ENCODE measurements at places on chromosomes 5 and 9.

DNA sequence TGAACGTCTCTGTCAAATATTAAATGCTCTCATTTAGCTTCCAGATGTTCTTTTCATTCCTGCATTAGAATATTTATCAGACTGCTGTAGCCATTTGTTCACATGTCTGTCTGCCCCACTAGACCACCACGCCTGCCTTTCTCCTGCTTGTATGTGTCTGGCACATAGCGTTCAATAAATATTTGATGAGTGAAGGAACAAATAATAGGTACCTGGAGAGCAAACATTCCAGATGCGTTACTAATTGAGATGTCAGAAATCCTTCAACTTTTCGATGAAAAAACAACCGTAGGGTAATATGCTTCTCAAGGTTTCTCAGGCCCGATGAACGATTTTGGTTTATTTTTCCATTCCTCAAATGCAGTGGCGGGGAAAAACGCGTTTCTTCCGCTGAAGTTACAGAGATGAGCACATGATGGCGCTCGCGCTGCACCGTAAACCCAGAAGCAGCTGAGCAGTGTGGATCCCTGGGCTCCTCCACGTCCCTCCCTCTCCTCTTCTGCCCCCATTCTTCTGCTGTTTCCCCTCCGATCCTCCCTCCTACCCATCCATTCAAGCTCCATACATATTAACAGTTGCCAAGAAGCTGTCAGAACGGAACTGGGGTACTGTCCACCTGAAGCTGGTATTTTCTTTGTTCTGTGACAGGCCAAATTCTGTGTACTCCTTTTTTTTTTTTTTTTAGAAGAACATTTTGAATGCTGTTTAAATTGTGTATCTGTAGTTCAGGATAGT is 245.4 kb downstream of the MPDZ start:
- DNase-seq = no peak

GRCh38 chr5:151243564-151243963 is 9.4 kb upstream of the GM2A start:
- DNase-seq = no peak

DNA sequence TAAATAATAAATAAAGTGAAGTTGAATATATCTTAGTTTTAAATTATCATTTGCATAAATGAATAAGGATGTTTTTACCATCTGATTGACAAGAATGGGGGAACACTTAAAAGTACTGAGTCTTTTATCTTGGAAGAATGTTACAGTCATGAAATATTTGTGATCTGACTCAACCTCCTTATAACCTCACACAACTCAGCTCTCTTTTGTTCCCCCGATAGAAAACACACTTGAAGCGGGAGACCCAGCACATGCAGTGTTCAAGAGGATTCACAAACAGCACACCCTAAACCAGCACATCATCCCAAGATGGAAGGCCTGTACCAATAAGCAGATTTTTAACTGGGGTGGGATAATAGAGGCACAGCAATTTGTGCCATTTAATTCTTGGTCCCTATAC is 15.5 kb downstream of the BAAT start:
- no peak for DNase-seq

DNA sequence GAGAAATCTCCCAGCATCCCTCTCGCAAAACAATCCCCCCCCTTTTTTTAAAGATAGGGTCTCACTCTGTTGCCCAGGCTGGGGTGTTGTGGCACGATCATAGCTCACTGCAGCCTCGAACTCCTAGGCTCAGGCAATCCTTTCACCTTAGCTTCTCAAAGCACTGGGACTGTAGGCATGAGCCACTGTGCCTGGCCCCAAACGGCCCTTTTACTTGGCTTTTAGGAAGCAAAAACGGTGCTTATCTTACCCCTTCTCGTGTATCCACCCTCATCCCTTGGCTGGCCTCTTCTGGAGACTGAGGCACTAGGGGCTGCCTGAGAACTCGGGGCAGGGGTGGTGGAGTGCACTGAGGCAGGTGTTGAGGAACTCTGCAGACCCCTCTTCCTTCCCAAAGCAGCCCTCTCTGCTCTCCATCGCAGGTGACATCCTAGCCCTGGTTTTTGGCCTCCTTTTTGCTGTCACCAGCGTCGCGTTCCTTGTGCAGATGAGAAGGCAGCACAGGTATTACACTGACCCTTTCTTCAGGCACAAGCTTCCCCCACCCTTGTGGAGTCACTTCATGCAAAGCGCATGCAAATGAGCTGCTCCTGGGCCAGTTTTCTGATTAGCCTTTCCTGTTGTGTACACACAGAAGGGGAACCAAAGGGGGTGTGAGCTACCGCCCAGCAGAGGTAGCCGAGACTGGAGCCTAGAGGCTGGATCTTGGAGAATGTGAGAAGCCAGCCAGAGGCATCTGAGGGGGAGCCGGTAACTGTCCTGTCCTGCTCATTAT is 6.8 kb downstream of the CA9 start:
- DNase-seq = no peak

GRCh38 chr5:172585114-172585513 is 55.9 kb upstream of the NEURL1B start:
- no peak for DNase-seq

DNA sequence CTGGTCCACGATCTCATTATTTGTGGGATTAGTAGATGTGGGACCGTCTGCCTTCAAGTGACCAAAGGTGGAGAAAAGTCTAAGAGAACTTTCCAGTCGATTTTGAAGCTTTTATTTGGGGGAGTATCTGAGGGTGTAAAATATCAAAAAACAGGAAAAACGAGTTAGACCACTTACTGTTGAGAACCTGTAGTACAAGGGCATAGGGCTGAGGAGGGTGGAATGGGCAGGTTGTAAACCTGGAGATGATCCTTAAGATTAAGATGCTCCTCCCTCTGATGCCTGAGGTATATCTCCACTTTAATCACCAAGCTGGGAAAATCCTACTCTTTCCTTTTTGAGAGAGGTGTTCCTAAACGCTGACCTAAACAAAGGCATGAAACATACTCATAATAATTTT is 32.0 kb upstream of the GTF2H2C start:
- no peak for DNase-seq

GRCh38 chr5:18652404-18653215 is 1018.4 kb downstream of the TAF11L14 start:
- DNase-seq = no peak

GRCh38 chr9:36985061-36985768 is 48.9 kb downstream of the PAX5 start:
- no peak for DNase-seq

DNA sequence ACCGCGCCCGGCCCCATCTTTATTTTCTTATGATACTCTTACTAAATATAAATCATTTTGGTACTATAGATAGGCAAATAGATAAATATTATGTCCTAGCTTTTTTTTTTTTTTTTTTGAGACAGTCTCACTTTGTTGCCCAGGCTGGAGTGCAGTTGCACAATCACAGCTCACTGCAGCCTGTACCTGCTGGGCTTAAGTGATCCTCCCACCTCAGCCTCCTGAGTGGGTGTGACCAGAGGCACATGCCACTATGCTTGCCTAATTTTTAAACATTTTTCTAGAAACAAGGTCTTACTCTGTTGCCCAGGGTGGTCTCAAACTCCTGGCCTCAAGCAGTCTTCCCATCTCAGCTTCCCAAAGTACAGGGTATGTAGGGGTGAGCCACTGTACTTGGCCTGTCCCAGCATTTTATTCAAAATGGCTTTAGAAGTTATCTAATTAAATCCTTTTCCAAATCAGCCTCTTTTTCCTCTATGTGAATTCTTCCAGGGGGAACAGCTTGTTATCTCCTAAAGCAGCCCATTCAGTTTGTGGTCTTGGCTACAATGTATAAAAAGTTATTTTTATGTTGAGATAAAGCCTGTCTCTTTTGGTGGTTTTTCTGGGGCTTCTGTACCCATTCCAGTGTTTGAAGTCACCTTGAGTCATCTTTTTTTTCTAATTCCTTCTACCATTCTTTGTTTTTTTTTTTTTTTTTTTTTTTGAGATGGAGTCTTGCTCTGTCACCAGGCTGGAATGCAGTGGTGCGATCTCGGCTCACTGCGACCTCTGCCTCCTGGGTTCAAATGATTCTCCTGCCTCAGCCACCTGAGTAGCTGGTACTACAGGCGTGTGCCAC is 12.1 kb downstream of the MELK start:
- DNase-seq = no peak

- no peak for DNase-seq
Observed at GRCh38 chr5:154470947-154471870, 6.8 kb downstream of the HAND1 start.

- no peak for DNase-seq
Observed at GRCh38 chr5:116032094-116032517, at the start of gene ARL14EPL. TSS of gene ARL14EPL (plus strand) at chr5:116032472. CDS start at chr5:116051466, 18,994 bp downstream.

DNA sequence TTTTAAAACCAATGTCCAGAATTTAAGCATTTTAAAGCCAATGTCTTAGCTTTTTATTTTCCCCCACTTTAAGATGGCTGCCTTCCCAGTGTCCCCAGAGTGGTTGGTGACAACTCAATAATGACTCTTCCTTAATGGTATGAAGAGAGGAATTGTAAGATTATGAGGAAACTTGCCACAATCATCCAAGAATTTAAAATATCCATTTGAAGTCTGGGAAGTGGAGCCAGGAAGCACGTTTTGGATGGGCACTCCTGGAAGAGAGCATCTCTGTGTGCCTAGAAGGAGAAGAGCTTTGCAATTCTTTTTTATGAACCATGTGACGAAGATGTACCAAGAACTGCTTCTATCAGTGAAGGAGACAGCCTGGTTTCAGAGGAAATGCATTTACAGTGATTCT is 11.3 kb upstream of the IGFBPL1 start:
- no peak for DNase-seq

GRCh38 chr9:16217943-16218701 is 652.3 kb downstream of the BNC2 start:
- no peak for DNase-seq

DNA sequence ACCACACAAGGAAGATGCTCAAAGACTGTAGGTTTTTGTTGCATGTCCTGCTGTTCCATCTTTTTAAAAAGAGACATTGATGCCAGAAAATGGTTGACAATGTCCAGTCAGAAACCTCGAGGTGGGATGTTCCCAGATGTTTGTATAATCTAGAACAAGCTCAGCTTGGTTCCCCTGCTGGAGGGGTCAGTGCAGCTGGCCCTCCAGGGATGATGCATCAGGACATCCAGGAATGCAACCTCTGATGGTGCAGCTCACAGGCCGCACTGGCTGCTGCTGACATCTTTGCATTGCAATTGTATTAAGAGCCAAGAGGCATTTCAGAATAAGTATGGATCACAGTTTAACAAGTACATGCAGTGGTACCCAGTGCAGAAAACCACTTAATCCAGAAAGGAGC is 122.4 kb downstream of the MED10 start:
- no peak for DNase-seq

DNA sequence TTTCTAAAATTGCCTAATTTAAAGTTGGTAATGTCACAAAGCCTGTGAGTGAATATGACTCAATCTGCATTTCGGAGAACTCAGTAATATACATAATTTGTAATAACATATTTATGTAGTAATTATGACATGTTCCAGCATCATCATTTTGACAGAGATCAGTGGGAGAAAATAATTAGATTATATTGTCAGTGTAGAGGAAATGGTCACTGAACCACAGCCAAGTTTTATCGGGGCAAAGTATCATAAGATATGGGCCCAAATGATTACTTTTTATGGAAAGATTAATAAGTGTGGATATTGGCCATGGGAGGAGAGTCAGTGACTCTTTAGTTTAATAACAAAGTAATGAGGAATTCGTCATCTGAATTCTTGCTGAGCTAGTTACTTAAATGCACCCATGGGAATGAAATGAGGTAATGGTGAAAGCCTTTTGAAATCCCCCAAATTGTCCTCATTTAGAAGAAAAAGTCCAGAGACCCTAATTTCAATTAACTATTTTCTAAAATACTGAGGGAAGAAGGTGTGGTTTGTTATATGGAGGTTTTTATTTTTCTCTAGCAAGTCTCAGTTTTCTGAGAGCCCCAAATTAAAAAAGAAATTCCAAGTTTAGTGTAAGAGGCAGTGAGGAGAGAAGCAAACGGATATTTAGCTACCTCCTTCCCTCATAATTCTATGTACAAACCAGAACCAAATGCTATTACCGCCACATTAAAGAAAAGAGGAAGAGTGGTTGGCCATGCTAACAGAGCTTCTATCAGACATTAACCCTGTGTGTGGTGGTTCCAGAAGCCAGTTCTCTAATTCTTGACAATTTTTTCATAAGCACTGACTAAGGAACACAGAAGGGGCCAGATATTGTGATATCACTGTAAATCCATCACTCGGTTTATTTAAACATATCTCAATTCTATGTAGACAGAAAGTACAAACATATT is 37.7 kb upstream of the MRPS30 start:
- DNase-seq = no peak

GRCh38 chr5:114191441-114191840 is 170.4 kb upstream of the KCNN2 start:
- no peak for DNase-seq

- no peak for DNase-seq
Observed at GRCh38 chr9:37476930-37477329, 8.8 kb upstream of the POLR1E start.

DNA sequence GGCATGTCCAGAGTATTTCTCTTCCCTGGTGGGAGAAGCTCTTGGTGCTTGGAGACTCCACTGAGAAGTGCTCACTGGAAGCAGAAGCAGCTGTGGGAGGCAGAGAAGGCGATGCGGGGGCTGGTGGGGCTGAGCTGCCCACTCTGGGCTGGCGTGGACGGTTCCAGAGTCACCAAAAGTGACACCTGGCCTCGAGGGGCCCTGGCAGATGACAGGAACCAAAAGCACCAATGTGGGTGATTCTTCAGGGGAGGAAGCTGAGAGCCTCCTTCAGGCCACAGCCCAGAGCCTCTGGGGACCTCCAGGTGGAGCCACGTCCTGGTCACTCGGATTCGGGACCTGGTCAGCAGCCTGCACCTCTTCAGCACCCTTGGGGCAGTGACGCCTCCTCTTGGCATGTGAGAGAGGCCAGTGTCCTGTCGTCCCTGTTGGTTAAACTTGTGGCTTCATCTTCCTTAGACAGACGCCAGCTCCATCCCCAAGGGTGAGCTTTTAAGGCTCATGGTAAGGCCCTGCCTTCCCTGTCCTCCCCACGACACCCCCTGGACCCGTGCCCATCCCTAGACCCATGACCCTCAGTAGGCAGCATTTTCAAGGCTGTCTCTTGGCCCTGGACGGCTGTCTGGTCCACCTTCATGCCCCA is 78.7 kb upstream of the IRX4 start:
- DNase-seq = no peak

DNA sequence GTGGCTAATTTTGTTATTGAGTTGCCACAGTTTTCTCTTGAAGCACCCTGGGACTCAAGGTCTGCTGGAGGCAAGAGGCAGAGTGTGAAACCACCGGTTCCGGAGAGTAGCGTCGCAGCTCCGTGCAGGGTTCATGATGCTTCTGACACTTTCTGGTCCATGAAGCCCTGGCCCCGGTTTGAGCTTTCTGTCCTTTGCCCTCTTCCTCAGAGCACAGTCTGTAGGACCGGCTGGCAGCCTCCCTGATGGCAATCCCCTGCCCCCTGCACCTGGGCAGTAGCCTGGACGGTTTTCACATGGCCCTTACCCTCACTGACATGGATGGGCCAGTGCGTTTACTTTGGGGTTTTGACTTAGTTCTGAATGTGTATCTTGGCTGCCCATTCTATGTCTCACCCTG is 111.9 kb downstream of the PJA2 start:
- DNase-seq = no peak

DNA sequence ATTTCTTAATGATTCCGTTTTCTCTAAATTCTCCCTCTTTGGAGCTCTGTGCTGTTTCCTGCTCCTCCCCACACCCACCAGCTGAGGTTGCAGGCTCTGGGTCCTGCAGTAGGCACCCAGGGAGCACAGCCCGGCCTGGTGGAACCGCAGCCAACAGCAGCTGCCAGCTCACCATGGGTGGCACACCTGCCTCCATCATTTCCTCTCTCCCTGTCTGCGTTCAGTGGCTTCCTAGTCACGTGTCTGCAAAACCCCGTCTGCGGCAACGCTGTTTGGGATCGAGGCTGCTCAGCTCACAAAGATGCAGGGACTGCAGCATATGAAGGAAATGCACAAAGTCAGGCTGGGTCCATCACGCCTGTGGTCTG is 367.8 kb downstream of the IRX2 start:
- no peak for DNase-seq

All from naive thymus-derived CD8-positive, alpha-beta T cell (primary cell).